ENCODE measurements at places on chromosomes 6 and 20.

- no peak for DNase-seq
Measured at GRCh38 chr6:109762769-109763441, 71.8 kb downstream of the FIG4 start.

GRCh38 chr6:107641500-107641941 lies 151.6 kb downstream of the SOBP start:
- DNase-seq = no peak

DNA sequence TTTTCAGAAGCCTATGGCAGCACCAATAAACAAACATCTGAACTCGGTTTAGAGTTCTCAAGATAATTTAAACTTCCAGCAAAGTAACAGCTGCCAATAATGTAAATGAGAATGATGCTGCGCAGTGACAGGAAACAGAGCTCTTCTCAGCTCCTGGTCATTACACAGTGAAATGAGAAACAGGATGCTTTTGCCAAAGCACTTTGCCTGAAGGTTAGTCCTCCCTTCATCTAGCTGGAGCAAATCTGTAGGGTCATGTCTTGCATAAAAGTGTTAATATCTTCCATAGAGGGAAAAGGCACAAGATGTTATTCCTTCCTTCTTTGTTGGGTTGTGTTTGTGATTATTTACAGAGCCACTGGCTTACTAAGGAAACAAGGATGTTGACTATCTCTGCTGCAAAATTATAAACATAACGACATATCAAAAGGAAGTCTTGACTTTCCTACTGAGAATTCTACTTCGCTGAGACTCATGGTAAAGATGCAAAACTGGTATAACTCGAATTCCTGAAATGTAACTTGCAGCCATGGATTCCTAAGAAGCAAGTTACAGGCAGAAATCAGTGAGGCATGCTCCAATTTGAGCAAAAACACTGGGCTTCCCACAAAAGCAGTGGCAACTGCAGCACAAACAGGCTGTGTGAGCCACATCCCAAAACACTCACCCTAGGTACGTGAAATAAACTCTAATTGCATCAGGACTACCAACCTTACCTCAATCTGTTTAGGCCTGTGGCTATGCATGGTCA lies 102.5 kb upstream of the BEND6 start:
- no peak for DNase-seq

DNA sequence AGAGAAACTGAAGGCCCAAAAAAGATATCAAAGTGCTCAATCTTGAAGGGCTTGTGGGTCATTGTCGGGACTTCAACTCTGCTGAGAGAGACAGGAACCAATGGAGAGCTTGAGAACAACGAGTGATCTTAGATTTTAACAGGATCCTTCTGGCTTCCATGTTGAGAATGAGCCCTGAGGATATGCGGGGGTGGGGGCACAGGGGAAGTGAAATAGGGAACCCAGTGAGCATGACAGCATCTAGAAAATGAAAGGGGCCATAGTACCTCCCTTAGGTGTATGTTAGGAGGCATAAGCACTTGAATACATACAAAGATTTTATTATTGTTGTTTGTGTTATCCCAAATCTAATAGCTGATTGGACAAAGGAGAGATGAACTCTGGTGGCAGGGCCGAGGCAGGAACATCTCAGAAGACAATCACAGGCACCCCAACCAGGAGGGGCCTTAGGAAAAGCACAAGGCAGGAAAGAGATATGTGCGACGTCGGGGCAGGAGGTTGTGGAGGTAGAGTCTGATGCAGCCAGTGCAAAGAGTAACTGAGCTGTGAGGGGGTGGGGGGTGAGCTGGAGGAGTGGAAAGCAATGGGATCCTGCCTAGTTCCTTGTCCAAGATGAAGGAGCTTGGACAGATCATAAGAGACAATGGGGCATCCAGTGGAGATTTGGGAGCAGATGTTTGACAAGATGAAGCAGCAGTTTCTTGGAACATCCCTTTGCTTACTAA lies 10.4 kb downstream of the TGM6 start:
- DNase-seq = no peak

DNA sequence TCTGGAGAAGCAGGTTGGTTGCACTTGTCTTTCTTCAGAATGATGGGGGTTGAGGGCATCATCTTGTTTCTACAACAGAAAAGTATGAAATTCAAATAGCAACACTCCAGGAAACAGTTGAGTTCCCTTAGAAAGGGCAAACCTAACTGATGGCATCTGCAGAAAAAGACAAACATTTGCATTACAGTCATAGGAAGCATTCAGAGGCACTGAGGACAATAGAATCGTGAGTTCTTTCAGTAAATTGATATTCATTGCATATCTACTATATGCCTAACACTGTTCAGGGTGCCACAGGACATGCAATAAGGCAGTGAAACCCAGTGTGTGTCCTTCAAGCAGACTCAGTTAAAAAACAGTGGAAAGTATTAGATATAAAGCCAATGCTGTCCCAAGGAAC lies 41.1 kb upstream of the OPN5 start:
- DNase-seq = no peak

DNA sequence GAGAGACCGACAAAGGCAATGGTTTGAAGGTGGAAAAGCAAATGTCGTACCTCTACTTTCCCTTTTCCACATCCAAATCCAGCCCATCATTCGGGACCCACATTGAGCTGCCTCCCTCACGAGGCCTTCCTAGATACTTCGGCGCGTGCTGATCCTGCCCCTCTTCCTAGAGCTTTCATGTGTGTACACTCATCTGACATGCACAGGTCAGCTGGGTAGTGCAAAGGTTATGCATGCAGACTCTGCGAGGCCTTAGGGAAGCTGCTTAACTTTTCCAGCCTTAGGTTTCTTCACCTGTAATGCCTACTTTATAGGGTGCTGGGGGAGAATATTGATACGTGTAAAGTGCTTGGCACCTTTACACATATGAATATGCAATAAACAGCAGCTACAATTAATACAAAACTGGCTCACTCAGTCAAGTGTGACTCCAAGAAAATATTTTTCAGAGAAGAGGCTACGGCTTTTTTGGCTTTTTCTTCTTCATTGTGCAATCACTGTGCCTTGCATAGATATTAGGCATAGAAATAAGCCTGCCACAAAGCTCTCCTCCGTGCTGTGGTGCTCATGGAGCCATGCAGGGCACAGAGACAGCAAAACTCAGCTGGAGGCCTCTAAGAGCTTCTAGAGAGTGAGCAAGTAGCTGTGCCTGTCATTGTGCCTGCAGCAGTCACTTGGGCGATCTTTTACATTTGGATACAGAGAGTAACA lies 3.6 kb upstream of the MANBAL start:
- DNase-seq = no peak

DNA sequence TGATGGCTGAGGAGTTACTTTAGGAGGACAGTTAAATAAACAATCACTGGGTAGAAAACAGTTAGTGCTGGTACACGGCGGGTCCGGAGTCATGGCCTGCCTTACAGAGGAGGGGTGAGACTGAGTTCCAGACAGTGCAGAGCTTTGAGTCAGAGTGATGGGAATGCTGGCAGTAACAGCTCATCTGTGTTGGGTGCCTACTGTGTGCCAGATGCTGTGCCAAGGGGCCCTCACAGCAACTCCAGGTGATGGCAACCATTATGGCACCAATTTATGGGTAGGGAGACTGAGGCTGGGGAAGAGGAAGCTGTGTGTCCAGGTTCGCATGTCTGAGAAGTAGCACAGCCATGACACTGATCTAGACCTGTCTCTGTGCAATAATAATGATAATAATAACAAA lies 132.6 kb downstream of the CEBPB start:
- DNase-seq = no peak

DNA sequence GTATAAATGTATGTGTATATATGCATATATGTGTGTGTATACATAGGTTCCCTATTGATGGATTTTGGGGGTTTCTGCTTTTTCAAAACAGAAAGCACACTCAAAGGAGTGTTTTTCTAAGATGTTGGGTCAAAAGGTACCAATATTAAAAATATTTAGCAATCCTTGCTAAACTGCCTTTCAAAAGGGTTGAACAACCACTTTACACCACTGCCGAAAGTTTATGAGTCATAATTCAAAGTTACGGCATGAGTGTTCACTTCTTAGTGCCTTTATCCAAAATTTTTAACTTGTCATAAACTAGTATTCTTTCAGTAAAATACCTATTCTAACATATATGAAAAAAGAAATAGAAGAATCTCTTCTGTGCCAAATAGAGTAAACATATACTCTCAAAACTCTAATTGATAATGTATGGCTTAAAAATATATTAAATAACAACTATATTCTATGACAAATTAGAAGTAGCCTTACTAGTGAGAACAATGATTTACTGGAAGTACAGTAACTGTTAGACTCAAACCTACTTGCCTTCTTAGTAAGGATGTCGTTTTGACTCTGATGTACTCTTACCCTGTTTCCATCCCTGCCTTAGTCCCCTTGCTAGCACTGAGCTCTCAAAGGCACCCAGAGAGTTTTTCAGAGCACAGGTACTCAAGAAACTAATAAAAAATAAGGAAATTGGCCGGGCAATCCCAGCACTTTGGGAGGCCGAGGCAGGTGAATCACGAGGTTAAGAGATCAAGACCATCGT lies 136.1 kb downstream of the INSM1 start:
- no peak for DNase-seq

DNA sequence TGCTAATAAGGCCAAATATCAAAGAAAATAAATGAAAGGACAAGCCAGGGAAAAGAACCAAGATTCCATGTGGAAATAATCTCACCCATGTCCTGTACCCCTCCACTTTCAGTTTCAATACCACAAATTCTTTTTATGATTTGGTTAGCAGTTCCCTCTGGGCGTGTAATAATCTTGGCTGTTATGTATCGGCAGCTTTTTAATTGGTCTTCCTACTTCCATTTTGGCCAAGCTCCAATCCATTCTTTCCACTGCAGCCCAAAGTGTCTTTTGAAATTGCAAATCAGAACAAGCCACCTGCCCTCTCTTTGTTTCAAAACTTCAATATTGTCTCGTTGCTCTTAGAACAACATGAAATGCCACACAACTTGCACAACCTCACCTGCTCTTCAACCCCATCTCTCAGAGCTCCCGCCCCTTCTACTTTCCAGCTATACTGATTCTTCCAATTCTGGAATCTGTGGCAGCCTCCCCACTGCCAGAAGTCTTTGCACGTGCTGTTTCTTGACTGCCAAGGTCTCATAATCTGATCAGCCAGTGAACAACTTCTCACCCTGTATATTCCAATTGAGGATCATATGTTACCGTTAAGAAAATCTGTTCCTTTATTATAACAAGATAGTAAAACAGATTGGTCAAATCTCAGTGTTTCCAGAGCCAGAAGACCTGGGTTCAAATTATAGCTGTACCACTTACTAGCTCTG lies 354.5 kb downstream of the CBLN4 start:
- DNase-seq = no peak

DNA sequence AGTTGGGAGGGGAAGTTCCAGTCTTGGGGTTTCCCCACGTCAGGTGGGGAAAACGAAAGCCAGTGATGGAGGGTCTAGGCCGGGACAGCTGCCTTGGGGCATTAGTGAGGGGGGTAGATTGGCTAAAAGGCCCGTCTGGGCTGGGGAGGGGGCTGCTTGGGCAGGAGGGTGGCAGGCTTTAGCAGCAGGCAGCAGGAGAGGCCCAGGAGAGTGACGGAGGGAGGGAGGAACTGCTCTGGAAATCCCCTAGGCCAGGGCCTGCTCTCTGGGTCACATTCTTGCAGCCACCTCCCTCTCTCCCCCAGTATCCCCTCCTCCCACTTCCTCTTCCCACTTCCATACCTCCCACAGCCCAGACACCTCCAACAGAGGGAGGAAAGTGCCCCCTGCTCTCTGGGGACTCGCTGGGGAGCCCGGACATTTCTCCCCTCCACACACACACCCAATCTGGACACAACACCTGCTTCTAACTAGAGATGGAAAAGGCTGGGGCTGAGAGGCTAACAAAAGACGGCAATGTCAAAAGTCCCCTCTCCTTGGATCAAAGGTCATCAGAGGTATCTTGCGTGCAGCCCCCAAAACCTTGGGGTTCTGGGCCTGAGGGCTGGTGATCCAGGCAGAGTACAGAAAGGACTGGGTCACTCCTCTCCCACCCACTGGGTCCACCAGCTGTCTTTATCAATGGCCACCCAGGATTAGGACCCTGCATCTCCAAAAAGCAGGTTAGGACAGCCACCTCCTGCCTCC lies 1.8 kb downstream of the NFKBIE start:
- no peak for DNase-seq

DNA sequence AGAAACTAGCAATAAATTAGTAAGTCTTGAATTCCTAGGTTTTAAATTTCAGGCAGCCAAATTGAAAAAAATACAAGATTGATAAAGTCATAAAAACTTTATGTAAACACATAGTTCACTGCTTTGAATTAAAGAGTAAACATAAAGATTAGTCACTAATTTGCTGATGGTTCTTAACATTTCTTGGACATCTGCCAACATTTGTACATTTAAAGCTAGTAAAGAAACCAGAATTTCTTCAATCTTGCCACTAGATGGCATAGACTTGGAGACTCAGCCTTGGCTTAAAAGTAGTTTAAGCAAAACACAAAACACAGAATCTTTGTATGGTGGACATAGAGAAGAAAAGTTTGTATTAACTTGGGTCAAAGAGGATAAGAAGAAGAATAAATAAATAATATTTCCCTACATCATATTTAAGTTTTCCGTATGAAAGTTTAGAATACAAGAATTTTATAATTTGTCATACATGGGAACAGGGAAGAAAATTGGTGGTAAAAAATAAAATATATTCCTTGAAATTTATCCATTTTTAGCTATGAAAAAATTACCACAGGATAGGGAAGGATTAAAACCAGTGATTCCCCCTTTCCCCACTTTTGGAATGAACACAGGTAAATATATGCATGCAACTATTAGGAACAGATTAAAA lies 41.7 kb upstream of the FAM135A start:
- DNase-seq = peak; percentile 79

DNA sequence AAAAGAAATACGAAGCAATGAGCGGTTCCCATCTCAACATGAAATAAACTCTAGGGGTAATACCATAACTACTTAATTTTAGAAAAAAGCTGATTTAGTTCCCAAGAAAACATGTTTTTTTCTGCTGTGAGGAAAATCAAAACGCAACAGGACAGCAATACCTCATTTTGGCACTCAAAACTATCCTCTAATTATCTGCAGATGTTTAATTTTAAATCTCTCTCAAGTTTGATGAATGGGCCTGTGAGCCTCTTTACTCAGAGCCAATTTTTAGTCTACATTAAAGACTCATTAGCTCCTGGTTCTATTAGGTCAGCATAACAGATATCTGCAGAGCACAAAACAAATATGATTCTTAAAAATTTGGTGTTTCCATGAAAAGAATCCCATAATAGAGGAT lies 28.1 kb downstream of the RNF24 start:
- DNase-seq = no peak

DNA sequence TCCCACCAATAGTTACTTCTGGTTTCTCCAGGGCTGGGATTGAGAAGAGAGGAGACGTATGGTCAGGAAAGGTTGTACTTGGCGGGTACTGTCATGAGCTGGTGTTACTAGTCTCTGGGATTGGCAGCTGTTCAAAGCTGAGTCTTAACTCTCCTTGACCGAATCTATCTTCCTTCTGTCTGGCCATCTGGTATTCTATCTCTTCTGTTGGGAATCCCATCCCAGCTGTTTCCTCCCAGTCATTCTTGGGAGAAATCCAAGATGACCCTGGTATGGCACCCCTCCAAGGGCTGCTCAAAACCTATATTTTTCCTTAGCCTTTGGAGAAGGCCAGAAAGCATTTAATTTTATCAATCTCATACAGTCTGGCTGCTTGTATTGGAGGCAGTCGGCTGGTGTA lies 287.0 kb upstream of the CHD6 start:
- no peak for DNase-seq

- peak; percentile 26 for DNase-seq
Measured at GRCh38 chr6:75266716-75267291, 17.8 kb downstream of the TMEM30A start.

GRCh38 chr6:5559651-5560050 lies 298.3 kb downstream of the FARS2 start:
- DNase-seq = no peak

- no peak for DNase-seq
Measured at GRCh38 chr6:71299541-71300470, 11.2 kb downstream of the OGFRL1 start.

Measured in NCI-H774 (cell line).